ENCODE measurements at places on chromosomes 6 and 20.
A peak's percentile ranks its signal among the peaks of the same experiment; 100 is the strongest.

- no peak for DNase-seq
These were observed 24.9 kb upstream of the IER3 start for GRCh38 chr6:30769088-30769852.

GRCh38 chr6:152948150-152948768, 34.6 kb downstream of the FBXO5 start:
- DNase-seq: no peak

GRCh38 chr6:31768363-31769257, 6.2 kb downstream of the SAPCD1 start:
- DNase-seq: no peak

- DNase-seq: no peak
These were observed 34.5 kb downstream of the ANKRD6 start for GRCh38 chr6:89467437-89467836.

DNA sequence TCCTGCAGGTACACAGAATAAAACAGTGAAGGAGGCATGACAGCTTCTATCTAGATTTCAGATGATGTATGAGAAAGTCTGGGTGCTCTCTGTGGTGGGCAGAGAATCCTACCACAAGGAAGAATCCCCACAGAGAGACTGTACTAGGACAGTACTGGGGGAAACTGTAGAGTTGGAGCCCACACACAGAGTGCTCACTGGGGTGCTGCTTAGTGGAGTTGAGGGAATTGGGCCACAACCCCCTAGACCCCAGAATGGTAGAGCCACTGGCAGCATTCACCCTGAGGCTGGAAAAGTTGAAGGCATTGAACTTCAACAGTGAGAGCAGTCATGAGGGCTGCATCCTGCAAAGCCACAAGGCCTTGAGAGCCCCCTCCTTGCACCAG, 62.2 kb upstream of the TNFRSF21 start:
- no peak for DNase-seq

GRCh38 chr6:126312013-126312665, 27.8 kb upstream of the CENPW start:
- DNase-seq: peak; percentile 16

GRCh38 chr6:34115403-34115795, 30.5 kb downstream of the GRM4 start:
- DNase-seq: peak; percentile 6

- no peak for DNase-seq
These were observed 4.1 kb upstream of the EFHC1 start for GRCh38 chr6:52415917-52416628.

GRCh38 chr6:118650582-118651281, 659 bp downstream of the CEP85L start:
- peak; percentile 59 for DNase-seq

- no peak for DNase-seq
These were observed 102.3 kb downstream of the HIVEP2 start for GRCh38 chr6:142842418-142843261.

DNA sequence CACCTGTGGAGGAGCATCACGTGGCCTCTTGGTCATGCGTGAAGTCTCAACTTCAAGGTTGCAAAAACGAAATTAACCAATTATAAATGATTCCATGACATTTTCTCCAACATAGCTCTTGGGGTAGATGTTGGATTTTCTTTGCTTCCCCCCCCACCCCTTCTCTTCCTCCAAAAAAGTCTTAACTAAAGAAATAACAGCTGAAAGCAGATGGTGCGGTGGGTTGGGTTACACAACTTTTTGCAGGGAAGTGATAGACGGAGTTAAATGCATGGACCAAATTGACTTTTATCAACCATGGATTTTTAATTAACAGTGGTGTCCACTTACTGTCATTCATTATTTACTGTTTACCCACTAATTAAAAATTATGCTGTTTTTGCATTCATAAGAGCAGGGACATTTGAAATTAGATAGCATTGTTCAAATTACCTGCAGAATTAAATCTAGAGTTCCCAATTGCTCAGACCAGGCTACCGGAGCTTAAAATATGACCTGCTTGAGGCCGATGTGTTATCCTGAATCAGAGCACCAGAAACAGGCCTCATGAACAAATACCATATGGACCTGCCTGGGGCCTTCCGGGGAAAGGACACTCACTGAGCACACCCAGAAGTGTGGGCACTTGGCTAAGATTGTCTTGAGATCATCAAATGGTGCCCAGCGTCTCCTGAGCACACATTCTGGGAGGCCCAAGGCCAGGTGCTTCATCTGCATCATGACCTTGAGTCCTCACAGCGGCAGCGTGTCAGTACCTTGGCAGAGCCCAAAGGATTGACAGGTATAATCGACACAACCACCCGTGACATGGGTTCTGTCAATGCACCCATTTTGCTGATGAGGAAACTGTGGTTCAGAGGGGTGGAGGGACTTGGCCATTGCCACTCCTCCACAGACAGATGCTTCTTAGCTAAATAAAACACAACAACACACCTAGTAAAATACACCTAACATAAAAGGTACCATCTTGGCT, 41.5 kb downstream of the APCDD1L start:
- DNase-seq: no peak

DNA sequence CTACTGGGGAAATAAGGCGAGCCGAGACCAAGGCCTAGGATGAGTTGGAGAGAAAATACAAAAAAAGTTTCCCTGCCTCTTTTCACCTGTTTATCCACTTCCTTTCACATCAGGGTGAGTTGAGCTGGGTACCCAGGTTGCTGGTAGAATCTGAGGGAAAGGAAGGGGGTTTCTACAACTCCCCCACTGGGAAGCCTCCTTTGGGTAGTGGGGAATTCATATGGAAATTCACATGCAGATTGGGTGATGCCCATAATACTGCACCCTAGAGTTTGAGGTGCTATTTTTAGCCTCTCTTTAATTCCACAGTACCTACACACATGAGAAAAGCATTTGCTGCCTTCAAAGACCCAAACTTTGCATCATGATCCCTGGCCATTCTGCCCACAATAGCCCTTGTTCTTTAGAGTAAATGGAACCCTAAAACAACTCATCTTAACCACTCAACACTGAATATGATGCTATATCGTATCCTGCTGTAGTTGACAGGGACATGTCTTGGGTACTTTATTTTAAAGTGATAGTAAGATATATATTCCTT, 2.7 kb downstream of the OSTM1 start:
- no peak for DNase-seq

DNA sequence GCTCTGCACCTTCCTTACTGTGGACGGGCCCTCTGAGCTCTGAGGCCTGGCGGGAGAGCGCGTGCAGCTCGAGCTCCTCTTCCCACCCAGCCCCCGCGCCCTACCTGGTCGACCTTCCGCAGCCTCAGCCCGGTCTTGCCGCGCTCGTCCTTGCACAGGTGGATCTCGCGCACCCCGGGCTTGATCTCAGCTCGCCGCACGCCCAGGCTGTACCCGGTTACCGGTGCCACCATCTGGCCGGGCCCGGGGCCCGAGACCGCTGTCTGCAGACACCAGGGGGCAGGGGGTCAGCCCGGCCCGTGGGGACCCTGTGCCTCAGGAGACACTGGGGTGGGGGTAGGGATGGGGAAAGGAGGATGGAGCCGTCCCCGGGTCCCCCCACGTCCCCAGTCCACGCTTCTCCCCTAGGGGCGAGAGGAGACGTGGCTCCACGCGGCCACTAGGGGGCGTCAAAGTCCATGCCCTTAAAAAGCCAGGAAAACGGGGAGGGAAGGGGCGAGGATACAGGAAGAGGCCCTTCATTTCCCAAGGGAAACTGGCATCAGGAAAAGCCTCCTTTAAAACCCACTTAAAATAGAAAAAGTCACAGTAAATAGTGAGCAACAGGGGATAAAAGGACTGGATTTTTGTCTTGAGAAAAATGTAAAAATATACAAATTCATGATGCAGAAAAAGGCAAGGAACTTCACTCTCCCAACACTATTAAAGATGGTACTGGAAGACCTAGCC, 15.5 kb downstream of the SDCBP2 start:
- DNase-seq: peak; percentile 75

GRCh38 chr20:62129731-62130531, 7.7 kb downstream of the LSM14B start:
- no peak for DNase-seq

- DNase-seq: no peak
These were observed 14.6 kb upstream of the TMEM181 start for GRCh38 chr6:158545043-158545966.

DNA sequence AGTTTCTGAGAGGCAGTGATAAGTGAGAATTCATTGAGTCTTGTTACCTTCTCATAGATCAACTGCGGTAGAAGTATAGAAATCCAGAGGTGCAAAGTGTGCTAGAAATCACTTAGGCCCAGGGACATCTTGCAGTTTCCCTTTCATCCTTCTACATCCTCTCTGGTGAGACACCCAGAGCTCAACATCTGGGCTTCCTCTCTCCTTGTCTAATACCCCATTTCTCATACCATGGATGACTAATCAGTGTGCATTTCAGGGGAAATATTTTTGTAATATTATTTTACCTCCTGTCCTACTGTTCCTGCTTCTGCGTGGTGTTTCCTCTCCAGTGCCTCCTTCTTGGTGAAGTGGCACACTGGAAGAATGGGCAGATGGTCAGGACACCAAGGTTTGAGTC, 322.4 kb downstream of the TFAP2B start:
- DNase-seq: no peak

DNA sequence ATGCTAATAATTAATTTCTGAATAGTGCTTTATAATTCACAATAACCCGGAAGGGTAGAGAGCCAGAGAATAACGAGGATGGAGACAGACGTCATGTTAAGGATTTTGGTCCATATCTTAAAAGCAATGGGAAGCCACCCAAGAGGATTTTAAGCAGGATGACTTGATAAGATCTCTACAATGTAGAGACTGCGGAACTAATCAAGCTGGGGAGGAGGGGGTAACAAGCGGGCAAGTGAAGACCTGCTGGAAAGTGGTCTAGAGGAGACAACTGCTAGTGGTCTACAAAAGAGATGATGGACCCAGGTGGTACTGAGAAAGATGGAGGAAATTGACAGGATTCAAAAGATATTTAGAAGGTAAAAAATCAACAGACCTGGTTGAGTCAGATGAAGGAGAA, 7.2 kb downstream of the ZBTB2 start:
- no peak for DNase-seq

- no peak for DNase-seq
These were observed 3.3 kb downstream of the SIM1 start for GRCh38 chr6:100461278-100461916.

DNA sequence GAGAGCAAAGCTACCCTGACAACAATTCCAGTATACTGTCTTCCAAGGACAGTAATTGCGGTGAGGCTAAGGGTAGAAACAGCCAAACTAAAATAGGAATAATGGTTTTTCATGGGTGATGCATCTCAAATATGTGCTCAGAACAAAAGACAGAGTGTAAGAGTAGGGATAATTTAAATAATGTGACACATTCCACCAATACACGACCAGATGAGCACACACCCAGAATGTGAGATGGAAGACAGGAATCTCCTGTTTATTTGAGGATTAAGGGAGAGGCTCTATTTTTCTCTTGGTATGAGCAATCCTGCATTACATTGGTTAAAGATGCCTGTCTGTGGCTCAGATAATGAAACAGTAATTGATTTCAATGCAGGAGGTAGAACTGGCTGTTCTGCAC, 292.9 kb upstream of the ZFP64 start:
- no peak for DNase-seq

DNA sequence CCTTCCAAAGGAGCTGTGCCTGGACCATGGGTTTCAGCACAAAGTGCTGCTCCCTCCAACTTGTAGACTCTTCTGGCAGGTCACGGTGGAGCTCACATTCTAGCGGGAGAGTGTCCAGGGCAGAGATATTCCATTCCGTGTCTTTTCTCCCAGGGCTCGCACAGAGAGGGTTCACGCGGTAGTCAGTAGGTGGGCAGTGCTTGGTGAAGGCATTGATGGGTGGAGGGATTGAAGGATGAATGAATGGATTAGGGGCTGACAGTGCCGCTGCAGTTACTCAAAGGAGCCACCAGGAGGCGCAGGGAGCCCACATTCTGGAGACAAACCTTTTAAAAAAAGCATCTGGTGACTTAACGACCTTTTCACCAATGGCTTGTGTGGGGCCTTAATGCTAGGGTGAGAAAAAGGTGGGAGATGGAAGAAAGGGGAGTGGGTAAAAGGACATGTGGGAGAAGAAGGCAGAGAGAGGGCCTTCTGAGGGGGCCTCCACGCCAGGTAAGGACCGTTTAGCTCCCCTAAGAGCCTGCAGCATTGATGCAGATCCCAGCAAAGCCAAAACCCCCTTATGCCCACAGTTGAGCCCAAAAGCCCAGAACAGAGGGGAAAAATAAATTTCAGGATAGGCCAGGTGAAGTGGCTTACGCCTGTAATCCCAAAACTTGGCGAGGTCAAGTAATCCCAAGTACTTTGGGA, 17.5 kb upstream of the FAM110A start:
- no peak for DNase-seq

Measured in mucosa of descending colon (tissue), 3 donors.